ENCODE measurements at places on chromosomes 12 and 14. TPM values are rescaled to one million over a fixed set of nuclear protein-coding genes. Genes with fewer than 3 reads are reported as not detected.

- peaks cover 14% of the 10 kb centered on the region for H3K4me1 ChIP-seq
- no peak for DNase-seq
- H3K4me3 ChIP-seq: no peak overlapping the region
- no peaks in the 10 kb centered on the region for H3K27me3 ChIP-seq
These were observed 26.8 kb downstream of the RAB35 start for GRCh38 chr12:120089796-120090195.

DNA sequence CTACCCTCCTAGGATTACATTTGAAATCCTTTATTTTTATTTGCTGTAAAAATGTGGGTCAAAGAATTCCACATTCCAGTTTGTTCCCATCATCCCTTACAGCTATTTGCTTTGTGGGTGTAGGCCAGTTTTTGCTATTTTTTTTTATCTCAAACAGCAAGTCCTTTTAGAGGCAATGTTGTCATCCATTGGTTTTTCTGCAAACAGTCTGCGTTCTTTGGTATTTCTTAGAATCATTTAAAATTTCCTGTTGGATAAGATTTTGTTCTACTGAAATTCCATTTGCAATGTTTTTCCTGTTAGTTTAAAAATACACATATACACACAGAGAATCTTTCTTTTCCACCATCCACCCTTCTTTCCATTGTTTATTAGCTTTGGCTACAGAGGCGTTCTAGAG lies 53.3 kb upstream of the STK38L start:
- DNase-seq: no peak
- peak overlapping the region; percentile 85 for H3K27ac ChIP-seq
- no peaks in the 10 kb centered on the region for H3K36me3 ChIP-seq
- peaks cover 76% of the 10 kb centered on the region for H3K4me1 ChIP-seq
- H3K4me3 ChIP-seq: no peak overlapping the region

Gene UBR7
- total RNA-seq: 33.6 TPM

GRCh38 chr12:47876440-47876960 lies 28.3 kb downstream of the VDR start:
- H3K4me1 ChIP-seq: no peaks in the 10 kb centered on the region
- H3K27ac ChIP-seq: no peak overlapping the region
- no peaks in the 10 kb centered on the region for H3K36me3 ChIP-seq
- H3K4me3 ChIP-seq: no peak overlapping the region

GRCh38 chr12:89179983-89180382 lies 172.3 kb downstream of the DUSP6 start:
- H3K4me1 ChIP-seq: peaks cover 20% of the 10 kb centered on the region
- H3K27ac ChIP-seq: no peak overlapping the region
- no peak overlapping the region for H3K4me3 ChIP-seq
- DNase-seq: no peak
- H3K27me3 ChIP-seq: no peaks in the 10 kb centered on the region

GRCh38 chr14:74243051-74243450 lies 3.8 kb downstream of the VSX2 start:
- peaks cover 31% of the 10 kb centered on the region for H3K4me1 ChIP-seq
- no peaks in the 10 kb centered on the region for H3K36me3 ChIP-seq
- H3K27me3 ChIP-seq: peaks cover 65% of the 10 kb centered on the region
- no peak overlapping the region for H3K27ac ChIP-seq
- DNase-seq: no peak

Gene NPFF
- total RNA-seq: not detected

DNA sequence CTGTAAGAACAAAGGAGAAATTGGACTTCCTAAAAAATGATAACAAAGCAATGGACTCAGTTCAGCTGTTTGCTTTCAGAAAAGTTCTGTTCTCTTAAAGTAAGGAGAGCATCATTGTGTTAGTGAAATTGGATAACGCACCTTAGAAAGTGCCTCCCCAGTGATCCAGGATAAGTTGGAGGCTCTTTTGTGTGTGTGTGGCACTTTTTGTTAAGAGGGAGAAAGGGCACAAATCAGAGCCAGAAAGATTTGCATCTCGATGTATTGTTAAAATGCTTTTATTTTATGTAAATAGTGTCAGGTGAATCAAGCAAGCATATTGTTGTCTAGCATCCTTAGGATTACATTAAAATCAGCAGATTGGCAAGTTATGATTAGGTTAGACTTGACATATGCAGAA lies 2.1 kb downstream of the STK38L start:
- H3K4me3 ChIP-seq: peak overlapping the region; percentile 78
- no peaks in the 10 kb centered on the region for H3K27me3 ChIP-seq
- peaks cover 25% of the 10 kb centered on the region for H3K4me1 ChIP-seq
- no peaks in the 10 kb centered on the region for H3K36me3 ChIP-seq

Gene DIO2
- total RNA-seq: 31.5 TPM

GRCh38 chr12:49854976-49855375 lies 12.1 kb upstream of the BCDIN3D start:
- H3K4me1 ChIP-seq: no peaks in the 10 kb centered on the region
- peaks cover 21% of the 10 kb centered on the region for H3K27me3 ChIP-seq
- peak; percentile 82 for DNase-seq
- no peaks in the 10 kb centered on the region for H3K36me3 ChIP-seq
- no peak overlapping the region for H3K27ac ChIP-seq
- no peak overlapping the region for H3K4me3 ChIP-seq

Gene TBX3
- total RNA-seq: 5.3 TPM

GRCh38 chr12:59491877-59492276 lies 104.0 kb upstream of the SLC16A7 start:
- H3K4me3 ChIP-seq: no peak overlapping the region
- H3K36me3 ChIP-seq: no peaks in the 10 kb centered on the region
- H3K27ac ChIP-seq: no peak overlapping the region
- no peaks in the 10 kb centered on the region for H3K27me3 ChIP-seq

Gene ANO4
- total RNA-seq: not detected

DNA sequence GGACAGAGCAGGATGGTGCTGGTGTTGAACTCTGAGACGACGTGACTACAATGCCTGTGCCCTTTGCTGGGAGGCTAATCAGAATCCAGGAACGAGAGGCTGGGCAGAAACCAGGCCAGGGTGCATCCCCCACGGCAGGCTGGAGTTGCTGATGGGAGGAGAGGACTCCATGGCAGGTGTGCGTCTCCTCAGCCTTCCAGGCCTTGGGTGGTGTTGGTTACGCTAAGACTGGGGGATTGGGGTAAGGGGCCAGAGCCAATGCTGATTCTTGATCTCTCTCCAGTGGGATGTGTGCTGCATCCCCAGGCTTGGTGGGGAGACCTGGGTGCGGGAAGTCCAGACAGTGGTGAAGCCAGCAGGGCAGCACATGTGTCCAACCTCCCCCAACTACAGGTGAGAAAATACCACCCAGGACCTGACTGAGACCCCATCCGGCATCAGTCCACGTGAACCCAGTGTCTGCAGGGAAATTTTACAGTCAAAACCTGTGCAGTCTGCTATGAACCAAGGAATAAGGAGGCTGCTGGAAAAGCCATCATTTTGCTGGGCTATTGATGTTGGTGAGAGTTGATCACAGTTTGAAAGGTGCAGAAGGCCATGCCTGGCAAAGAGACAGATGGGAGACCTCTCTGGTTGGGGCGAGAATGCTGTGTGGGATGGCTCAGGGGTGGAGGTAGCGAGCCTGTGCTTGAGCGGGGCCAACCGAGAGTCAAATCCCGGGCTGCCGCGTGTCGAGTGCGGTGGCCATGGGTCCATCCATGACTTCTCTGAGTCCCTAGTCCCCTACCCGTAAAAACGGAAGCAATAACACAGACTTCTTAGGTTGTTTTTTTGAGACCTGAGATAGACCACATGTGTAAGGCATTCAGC lies 89.8 kb downstream of the NTF3 start:
- no peaks in the 10 kb centered on the region for H3K36me3 ChIP-seq
- DNase-seq: peak; percentile 75
- no peak overlapping the region for H3K27ac ChIP-seq
- no peaks in the 10 kb centered on the region for H3K4me1 ChIP-seq

Gene ANKS1B
- 20.4 TPM for total RNA-seq

Gene FAM90A1
- under 0.01 TPM for total RNA-seq

- no peaks in the 10 kb centered on the region for H3K36me3 ChIP-seq
- no peaks in the 10 kb centered on the region for H3K27me3 ChIP-seq
- H3K27ac ChIP-seq: peak overlapping the region; percentile 71
- H3K4me1 ChIP-seq: peaks cover 32% of the 10 kb centered on the region
- no peak overlapping the region for H3K4me3 ChIP-seq
These were observed 82.6 kb upstream of the USP44 start for GRCh38 chr12:95633732-95634465.

GRCh38 chr12:3342051-3342450 lies 149.0 kb upstream of the PRMT8 start:
- no peaks in the 10 kb centered on the region for H3K27me3 ChIP-seq
- H3K4me1 ChIP-seq: peaks cover 9% of the 10 kb centered on the region
- no peak overlapping the region for H3K27ac ChIP-seq
- H3K36me3 ChIP-seq: no peaks in the 10 kb centered on the region
- DNase-seq: no peak

- H3K27me3 ChIP-seq: no peaks in the 10 kb centered on the region
- H3K4me1 ChIP-seq: peaks cover 54% of the 10 kb centered on the region
- no peak for DNase-seq
- H3K36me3 ChIP-seq: no peaks in the 10 kb centered on the region
These were observed 851 bp downstream of the YLPM1 start for GRCh38 chr14:74763803-74764531.

- no peaks in the 10 kb centered on the region for H3K27me3 ChIP-seq
- no peaks in the 10 kb centered on the region for H3K4me1 ChIP-seq
- no peaks in the 10 kb centered on the region for H3K36me3 ChIP-seq
- no peak overlapping the region for H3K27ac ChIP-seq
- DNase-seq: no peak
These were observed 38.4 kb upstream of the CPM start for GRCh38 chr12:68971404-68971803.

Gene CLEC4C
- not detected for total RNA-seq

DNA sequence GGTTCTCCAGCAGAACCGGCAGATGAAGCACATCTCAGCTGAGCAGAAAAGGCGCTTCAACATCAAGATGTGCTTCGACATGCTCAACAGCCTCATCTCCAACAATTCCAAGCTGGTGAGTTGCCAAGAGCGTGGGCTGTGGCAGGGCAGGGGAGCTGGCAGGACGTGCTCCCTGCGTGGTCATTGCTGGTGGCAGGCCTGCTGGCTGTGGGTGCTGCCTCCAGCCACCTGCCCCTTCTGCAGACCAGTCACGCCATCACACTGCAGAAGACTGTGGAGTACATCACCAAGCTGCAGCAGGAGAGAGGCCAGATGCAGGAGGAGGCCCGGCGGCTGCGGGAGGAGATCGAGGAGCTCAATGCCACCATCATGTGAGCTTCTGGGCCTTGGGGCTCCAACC lies 35.8 kb downstream of the IL31 start:
- peaks cover 97% of the 10 kb centered on the region for H3K36me3 ChIP-seq
- DNase-seq: no peak
- no peaks in the 10 kb centered on the region for H3K4me1 ChIP-seq

DNA sequence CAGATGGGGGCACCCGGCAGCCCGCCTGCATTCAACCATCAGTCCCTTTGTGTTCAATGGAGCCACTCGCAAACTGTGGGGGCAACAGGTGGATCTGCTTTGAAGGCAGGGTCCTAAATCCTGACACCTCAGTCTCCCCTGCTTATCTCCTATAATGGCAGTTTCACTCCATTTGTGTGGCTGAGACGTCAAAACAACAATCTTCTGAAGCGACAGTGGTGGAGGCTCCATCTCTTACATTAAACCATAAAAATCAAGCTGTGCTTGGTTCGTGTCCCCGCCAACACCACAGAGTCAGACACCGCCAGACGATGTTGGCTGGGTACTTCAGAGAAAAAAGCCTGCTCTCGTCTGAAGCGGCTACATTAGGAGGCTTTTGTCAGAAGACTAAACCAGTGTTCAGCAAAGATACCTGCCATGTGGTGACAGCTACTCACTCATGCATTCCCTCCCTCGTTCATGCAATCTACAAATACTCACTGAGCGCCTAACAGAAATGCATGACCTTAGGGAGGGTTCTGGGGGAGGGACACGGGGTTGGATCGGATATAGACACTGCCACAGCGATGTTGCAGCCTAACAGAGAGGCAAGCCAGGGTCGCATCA lies 253.9 kb downstream of the FOXN3 start:
- H3K4me3 ChIP-seq: no peak overlapping the region
- H3K36me3 ChIP-seq: peaks cover 37% of the 10 kb centered on the region
- no peak for DNase-seq
- peaks cover 21% of the 10 kb centered on the region for H3K4me1 ChIP-seq

DNA sequence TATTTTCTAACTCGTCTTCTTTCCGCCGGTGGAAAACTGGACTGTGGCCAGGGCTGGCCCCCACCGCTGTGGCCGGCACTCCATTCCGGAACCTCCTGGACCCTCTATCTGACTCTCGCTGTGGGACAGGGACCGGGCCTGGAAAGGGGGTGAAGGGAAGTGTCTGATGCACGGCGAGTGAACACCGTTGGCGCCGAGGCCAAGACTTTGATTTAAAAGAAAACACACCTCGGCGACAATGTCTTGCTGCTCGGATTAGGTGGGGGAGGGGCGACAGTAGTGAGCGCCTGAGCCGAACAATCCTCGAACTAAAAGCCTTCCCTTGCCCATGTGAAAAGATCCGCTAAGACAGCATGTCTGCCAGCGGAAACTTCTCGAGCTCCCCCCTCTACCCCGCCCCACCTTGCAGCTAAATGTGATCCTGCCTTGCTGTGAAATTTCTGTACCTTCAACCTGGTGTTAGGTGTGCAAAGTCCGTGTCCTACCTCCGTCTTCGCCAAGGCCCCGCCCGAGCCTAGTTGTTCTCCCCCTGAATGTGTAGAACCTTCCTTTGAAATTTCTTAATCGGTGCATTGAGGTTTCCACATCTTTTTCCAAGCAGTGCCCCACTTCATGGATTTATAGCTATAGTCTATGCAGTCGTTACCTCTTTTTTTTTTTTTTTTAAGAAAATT lies 862 bp upstream of the HOTAIR start:
- no peak for DNase-seq
- H3K27ac ChIP-seq: no peak overlapping the region
- H3K4me3 ChIP-seq: peak overlapping the region; percentile 31
- H3K27me3 ChIP-seq: peaks cover 94% of the 10 kb centered on the region

GRCh38 chr12:113108308-113108707 lies 27.3 kb downstream of the RASAL1 start:
- no peak for DNase-seq
- no peaks in the 10 kb centered on the region for H3K36me3 ChIP-seq
- H3K27ac ChIP-seq: no peak overlapping the region
- H3K4me3 ChIP-seq: no peak overlapping the region
- H3K4me1 ChIP-seq: peaks cover 6% of the 10 kb centered on the region
- peaks cover 44% of the 10 kb centered on the region for H3K27me3 ChIP-seq

- H3K27me3 ChIP-seq: no peaks in the 10 kb centered on the region
- no peak overlapping the region for H3K4me3 ChIP-seq
- peak; percentile 91 for DNase-seq
- no peaks in the 10 kb centered on the region for H3K36me3 ChIP-seq
- H3K4me1 ChIP-seq: no peaks in the 10 kb centered on the region
These were observed 360.3 kb downstream of the GLT1D1 start for GRCh38 chr12:129213551-129213950.

DNA sequence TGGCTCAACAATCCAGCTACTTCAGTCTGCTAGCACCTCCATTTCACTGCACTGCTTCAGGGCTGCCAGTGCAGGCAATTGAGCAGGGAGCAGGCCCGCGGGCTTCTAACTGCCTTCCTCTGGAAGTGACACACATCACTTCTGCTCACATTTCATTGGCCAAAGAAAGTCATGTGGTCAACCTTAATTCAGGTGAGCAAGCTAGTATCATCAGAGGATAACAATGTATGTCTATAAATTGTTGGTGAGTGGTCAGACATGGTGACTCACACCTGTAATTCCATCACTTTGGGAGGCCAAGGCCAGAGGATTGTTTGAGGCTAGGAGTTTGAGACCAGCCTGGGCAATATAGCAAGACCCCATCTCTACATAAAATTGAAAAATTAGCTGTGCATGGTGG lies 22.3 kb upstream of the CHGA start:
- no peaks in the 10 kb centered on the region for H3K36me3 ChIP-seq
- H3K4me3 ChIP-seq: no peak overlapping the region
- no peaks in the 10 kb centered on the region for H3K27me3 ChIP-seq
- H3K4me1 ChIP-seq: no peaks in the 10 kb centered on the region
- H3K27ac ChIP-seq: no peak overlapping the region
- DNase-seq: no peak

Gene SERPINA10
- total RNA-seq: not detected

Data from esophagus muscularis mucosa (tissue), 4 donors.